ENCODE measurements at places on chromosomes 3 and 15.

- no peak for DNase-seq
These were observed 43.4 kb upstream of the SLC6A1 start for GRCh38 chr3:10949197-10949596.

- no peak for DNase-seq
These were observed 43.8 kb upstream of the RAB6B start for GRCh38 chr3:133939463-133939835.

DNA sequence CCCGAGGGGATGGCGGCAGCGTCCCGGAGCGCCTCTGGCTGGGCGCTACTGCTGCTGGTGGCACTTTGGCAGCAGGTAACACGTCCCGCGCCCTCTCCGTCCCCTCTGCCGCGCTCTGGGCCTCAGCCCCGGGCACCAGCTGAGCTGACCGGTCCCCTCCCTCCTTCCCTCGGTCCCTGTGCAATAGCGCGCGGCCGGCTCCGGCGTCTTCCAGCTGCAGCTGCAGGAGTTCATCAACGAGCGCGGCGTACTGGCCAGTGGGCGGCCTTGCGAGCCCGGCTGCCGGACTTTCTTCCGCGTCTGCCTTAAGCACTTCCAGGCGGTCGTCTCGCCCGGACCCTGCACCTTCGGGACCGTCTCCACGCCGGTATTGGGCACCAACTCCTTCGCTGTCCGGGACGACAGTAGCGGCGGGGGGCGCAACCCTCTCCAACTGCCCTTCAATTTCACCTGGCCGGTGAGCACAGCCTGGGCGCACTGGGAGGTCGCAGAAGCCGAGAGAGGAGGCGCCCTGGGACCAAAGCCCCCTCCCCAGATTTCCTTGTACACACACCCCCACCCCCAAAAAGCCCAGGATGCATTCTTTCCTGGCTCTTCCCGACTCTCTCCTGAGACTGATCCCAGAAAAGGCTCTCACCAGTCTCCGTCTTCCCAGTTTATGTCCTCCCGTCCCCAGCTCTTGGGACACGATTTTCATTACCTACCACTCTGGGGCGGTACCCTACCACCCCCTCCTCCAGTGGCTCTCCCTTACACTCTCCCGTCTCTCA, 705 bp downstream of the DLL4 start:
- peak; percentile 61 for DNase-seq

DNA sequence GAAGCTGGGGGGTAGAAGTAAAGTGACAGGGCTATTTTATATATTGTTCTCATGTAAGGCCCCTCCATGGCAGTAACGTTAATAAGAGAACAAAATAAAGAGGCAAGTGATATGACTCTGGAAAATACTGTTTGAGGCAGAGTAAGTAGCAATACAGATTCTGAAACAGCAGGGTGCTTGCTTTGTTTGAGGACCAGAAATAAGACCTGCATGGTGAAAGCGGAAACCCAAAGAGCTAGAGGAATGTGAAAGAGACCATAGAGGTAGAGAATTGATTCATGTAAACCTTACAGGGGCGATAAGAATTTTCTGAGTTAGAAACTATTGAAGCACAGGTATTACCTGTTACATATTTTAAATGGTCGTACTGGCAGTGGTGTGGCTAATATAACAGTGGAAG, 1517.1 kb downstream of the SI start:
- no peak for DNase-seq

- DNase-seq = peak; percentile 100
These were observed 50.8 kb downstream of the GXYLT2 start for GRCh38 chr3:72938471-72939265.

DNA sequence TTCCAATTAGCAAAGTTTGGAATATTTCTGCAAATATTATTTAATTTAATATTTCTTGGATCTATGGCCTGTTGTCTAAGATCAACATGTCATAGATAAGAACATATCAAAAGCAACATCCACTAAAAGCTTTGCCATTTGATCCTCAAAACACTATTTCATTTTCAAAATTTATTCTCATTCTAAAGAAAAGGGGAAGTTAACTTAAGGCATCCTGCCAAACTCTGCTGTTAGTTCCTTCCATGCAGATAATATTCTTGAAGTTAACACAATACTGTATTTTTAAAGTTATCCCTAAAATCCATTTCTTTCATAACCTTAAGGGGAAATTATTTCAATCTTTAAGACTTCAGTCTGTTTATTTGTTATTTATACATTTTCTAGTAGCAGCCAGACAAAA, 28.2 kb upstream of the GBE1 start:
- DNase-seq = no peak

DNA sequence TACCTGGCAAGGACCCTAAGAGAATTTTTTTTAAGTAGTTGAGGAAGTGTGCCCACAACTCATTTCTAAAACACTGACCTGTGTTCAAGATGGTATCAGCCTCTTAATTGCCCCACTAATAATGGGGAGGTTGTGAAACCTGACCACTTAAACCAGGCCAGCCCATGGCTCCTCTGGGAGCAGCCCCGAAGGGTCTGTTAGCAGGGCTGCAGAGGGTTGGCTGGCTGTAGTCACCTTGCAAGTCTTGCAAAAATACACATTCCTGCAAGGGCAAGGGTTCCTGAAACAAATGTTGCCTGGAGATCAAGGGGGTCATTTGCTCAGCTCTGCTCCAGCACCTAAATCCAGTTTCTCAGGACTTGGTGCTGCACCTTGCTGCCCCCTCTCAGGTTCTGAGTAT, 3.2 kb downstream of the IL17RD start:
- no peak for DNase-seq

- peak; percentile 43 for DNase-seq
These were observed 49.4 kb upstream of the SYNPR start for GRCh38 chr3:63228677-63229076.

Data from fibroblast of pulmonary artery (primary cell).